ENCODE measurements at places on chromosomes 3 and 15.

DNA sequence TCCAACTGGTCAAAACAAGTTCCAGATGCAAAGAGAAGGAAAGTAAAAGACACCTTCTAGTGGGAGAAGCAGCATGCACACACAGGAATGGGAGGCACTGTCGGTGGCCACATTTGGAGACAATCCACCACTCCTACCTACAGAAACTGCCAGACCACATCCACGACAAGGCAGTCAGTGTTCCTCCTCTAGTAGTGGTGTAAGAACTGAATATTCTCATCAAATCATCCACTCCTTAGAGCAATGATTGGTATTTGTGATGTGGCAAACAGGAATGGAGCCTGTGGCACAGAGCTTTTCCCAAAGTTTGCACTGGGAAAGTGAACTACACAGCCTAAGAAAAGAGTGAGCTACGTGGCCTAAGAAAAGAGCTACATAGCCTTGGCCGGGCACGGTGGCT is 5.1 kb upstream of the SPINT1 start:
- DNase-seq: no peak

DNA sequence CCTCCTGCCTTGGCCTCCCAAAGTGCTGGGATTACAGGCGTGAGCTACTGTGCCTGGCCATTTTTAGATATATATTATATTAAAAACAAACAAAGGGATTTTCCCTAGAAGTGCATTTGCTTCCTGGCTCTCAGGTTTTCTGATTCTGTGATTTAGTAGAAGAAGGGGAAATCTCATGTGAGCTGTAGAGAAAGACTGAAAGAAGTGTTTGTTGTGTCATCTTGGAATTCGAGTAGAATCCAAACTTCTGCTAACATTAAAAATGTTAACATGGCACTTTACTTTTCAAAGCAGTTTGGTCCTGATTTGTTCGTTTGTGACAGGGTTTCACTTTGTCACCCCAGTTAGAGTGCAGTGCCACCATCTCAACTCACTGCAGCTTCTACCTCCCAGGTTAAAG is 34.9 kb downstream of the IQGAP1 start:
- DNase-seq: no peak

DNA sequence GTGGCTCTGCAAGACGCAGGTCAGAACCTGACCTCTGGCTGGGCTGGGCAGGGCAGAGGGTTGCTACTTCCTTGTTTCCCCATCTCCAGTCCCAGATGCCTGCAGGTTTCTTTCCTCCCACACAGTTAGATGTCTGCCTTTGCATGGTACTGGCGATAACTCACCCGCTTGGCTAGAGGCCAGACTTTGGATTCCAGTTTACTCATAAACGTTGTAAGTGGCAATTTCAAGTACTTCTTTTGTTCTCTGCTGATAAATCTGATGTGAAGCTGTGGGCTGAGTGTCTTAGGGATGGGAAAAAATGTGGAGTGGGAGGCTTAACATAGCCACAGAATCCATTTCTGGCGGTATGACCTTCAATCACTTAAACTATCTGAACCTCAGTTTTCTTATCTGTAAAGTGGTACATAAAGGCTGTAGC is 194.2 kb downstream of the EBLN2 start:
- no peak for DNase-seq

DNA sequence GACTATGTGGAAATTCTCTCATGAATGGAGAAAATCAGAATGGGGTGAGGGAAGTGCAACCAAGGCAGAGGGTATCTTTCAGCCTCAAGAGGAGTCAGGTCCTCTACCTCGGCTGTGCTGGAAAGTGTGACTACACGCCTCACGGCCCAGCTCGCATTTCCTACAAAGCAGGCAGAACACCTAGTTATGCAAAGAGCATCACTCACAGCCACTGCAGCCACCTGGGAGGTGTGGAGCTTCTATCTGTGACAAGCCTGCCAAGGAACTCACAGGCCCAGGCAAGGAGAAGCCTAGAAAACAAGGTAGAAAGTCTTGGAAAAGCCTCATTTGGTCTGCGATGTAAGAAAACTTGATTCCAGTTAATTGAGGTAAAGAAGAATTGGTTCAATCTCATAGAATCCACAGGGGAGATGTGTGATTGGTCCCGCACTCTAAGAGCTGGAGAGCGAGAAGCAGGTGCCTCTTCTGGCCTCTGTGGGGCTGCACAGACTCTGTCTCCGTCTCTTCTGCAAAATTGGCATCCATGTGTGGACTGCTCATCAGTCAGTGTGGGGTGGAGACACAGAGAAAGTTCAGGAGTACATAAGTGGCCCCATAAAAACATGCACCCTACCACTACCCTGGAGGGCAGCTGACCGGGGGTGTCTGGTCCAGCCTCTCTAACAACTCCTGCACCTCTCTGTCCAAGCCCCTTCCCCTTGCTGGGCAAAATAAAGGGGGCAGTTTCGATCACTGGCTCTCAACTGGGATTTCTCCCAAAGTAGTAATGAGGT is 76.8 kb downstream of the TAMM41 start:
- no peak for DNase-seq

- DNase-seq: no peak
Measured at GRCh38 chr3:55775366-55776154, 288.5 kb upstream of the WNT5A start.

DNA sequence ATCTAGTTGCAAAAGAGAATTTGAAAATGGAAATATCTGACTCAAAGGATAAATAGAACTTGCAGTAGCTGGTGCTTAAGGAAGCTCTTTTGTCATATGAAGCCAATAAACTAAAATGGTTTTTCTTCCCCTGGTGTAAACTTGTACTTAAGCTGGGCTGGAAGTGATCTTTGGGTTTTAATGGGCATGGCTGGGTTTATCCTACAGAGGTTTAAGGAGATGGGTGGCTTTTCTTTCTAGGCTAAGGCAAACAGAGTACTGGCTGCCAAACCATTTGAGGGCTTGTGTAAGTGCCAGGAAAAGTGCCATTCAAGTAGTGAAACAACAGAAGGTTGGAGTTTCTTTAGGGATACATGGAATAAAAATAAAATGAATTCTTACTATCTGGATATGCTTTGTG is 12.1 kb upstream of the UTS2B start:
- no peak for DNase-seq

DNA sequence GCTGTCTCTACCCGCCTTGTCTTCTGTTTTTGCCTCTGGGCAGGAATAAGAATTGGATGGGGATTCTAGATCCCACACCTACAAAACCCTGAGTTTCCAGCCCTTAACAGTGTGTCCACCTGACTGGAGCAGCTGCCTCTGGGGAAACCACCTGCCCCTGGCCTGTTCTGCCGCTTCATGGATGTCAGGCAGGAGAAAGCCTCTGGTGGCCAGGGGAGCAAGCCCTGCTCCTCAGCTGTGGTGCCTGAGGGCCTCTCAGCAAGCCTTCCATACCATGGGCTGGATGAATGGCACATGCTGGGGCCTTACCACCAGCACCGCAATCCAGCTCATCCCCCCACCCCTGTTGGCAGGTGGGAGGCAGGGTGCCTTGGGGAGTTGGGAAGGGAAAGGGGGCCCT is 5.3 kb upstream of the CPNE9 start:
- no peak for DNase-seq

DNA sequence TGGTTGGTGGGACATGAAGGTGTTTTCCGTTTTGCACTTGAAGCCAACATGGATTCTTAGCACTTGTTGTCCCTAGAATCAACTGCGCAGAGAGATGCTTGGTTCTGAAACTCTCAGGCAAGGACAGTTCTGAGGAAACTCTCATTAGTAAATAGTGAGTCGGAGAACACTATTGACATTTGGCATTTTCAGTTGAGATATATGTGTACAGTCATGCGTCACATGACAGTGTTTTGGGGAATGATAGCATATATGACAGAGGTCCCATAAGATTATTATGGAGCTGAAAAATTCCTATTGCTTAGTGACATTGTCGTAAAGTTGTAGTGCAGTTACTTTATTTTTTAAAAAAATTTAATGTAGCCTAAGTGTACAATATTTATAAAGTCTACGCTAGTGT is 5.8 kb downstream of the APBA2 start:
- no peak for DNase-seq

- DNase-seq: peak; percentile 63
Measured at GRCh38 chr3:124995460-124995994, 60.3 kb downstream of the HEG1 start.

- peak; percentile 50 for DNase-seq
Measured at GRCh38 chr15:75723847-75724660, 11.4 kb upstream of the CSPG4 start.

- peak; percentile 86 for DNase-seq
Measured at GRCh38 chr15:69758810-69759790, 306.5 kb downstream of the RPLP1 start.
